ENCODE measurements at places on chromosomes 1 and 21. TPM values are rescaled to one million over a fixed set of nuclear protein-coding genes. Genes with fewer than 3 reads are reported as not detected.

Gene TEDDM1
- total RNA-seq: not detected

Gene FAM151A
- total RNA-seq: not detected

Gene BROX
- 75.2 TPM for total RNA-seq

Gene SLC19A2
- 5.0 TPM for total RNA-seq

Gene DCST1
- total RNA-seq: not detected

Gene ANKRD35
- 0.14 TPM for total RNA-seq

Gene EXO5
- 10.1 TPM for total RNA-seq

Gene ACTL8
- not detected for total RNA-seq

Gene COL11A1
- not detected for total RNA-seq

Gene CAMK1G
- not detected for total RNA-seq

Gene PAPPA2
- total RNA-seq: not detected

Gene LRP8
- 23.2 TPM for total RNA-seq

Gene HMCN1
- 0.45 TPM for total RNA-seq

Gene GBP1
- 41.2 TPM for total RNA-seq

Gene TMEM125
- not detected for total RNA-seq

Gene TTC3
- total RNA-seq: 97.4 TPM

Gene PKLR
- not detected for total RNA-seq

Gene NMNAT2
- total RNA-seq: not detected

Gene DMRTA2
- total RNA-seq: not detected

Gene CR1
- total RNA-seq: 1.5 TPM

Gene FAM72A
- total RNA-seq: 1.8 TPM

Gene EFNA1
- total RNA-seq: 1.5 TPM

Gene VWA5B1
- not detected for total RNA-seq

Gene CDK18
- 5.3 TPM for total RNA-seq

Gene CYP4A22
- total RNA-seq: not detected

Gene USP25
- total RNA-seq: 95.4 TPM

Gene RXFP4
- not detected for total RNA-seq

Gene S100A12
- total RNA-seq: 11.4 TPM

Gene PEAR1
- total RNA-seq: 1.4 TPM

Gene TMPRSS3
- total RNA-seq: 0.25 TPM

Gene KCNJ15
- not detected for total RNA-seq

Gene MEX3A
- 0.16 TPM for total RNA-seq

Gene ERICH3
- total RNA-seq: 1.0 TPM

Gene GUCA2B
- not detected for total RNA-seq

Gene IFNLR1
- total RNA-seq: 0.19 TPM

Gene KIF21B
- 129 TPM for total RNA-seq

Gene PMVK
- total RNA-seq: 12.1 TPM

Measured in natural killer cell (primary cell).